ENCODE measurements at places on chromosomes 2 and 18.

GRCh38 chr2:98795891-98796676 is 65.2 kb upstream of the MGAT4A start:
- no peak for DNase-seq

GRCh38 chr2:6823111-6823510 is 42.6 kb downstream of the CMPK2 start:
- DNase-seq: no peak

- DNase-seq: peak; percentile 24
Observed at GRCh38 chr2:100262555-100263320, 59.6 kb downstream of the LONRF2 start.

DNA sequence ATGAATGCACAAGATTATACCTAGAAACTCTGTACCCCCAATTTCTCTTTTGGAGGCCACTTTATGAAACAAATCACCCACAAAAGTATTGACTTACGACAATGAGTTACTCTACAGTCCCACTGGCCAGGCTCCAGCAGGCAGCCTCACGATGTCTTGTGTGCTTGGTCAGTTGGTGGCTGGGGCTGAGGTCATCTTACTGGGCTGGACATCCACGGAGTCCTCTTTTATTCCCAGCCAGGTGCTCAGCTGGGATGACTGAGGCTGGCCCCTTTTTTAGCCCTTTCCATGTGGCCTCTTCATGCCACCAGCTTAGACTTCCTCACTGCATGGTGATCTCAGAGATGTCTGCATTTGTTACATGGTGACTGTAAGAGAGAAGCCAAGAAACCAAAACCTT is 8.9 kb upstream of the ID2 start:
- DNase-seq: no peak

DNA sequence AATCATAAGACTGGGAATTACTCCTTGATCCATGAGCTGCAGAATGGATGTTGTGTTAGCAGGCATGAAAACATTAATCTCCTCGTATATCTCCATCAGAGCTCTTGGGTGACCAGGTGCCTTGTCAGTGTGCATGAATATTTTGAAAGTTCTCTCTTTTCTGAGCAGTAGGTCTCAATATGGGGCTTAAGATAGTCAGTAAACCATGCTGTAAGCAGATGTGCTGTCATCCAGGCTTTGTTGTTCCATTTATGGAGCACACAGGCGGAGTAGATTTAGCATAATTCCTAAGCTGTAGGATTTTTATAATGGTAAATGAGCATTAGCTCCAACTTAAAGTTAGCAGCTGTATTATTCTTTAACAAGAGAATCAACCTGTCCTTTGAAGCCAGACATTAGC is 160.3 kb downstream of the MYO1B start:
- no peak for DNase-seq

- DNase-seq: no peak
Observed at GRCh38 chr2:237860273-237860935, 981 bp downstream of the RAMP1 start.

DNA sequence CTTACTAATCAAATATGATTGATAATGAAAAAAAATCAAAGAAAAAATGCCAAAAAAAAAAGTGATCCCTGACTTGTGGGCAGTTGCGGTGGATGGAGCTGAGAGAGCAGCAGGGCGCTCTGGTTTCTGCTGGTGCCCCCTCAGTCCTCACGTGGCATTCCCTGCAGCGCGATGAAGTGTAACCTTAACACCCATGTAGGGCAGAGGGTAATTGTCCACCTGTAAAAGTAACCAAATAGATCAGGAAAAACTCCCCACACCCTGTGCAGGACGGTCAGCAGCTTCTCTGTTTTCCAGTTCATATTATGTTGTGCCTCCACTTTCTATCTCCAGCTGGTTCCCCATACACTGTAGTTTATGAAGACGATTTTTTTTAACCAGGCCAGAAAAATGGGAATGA is 25.0 kb downstream of the COA5 start:
- no peak for DNase-seq
